ENCODE measurements at places on chromosomes 11 and 22.

DNA sequence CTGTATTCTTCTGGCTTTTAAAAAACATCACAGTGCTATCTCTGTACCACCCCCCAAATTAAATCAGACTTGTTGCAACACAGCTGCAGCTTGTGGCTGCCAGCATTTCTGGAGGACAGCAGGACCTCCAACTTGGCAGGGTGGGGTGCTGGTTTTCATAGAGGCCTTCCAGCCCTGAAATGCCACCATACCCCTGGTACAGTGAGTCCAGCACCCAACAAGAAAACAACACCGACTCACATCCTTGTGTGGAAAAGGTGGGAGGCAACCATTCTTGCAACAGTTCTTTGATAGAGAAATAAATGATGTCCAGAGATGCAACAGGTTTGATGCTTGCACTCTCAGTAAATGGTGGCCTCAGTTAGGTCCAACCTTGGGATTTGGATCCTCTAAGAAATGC lies 96.0 kb downstream of the ABTB2 start:
- no peak for DNase-seq

DNA sequence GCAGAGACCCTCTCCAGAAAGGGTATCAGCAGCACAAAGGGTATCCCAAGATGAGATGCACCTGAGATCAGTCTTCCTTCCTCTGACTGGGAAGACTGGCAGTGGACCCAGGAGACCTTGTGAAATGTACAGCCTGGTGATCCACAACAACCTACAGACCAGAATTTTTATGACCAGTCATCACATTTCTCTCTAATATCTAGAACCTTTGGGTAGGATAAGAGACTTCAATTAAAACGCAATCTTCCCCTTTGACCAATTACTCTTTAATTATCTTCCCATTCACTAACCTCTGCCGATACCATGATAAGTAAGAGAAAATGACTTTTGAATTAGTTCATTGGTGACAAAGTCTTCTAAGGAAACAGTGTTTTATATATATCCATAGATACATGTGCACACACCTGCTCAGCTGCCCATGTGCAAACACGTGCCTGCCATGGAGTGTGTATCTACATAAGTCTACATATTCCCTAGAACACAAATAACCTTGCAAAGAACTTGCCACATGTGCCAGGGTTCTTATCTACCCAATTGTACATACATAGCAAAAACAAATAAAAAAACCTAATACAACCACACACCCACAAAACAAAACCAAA lies 44.2 kb upstream of the SLC5A1 start:
- no peak for DNase-seq

- DNase-seq, result no peak
Observed at GRCh38 chr22:42742940-42743339, 22.3 kb upstream of the A4GALT start.

- DNase-seq, result no peak
Observed at GRCh38 chr11:33668951-33669596, 31.6 kb downstream of the C11orf91 start.

GRCh38 chr11:128532016-128532571 lies 55.3 kb downstream of the ETS1 start:
- DNase-seq, result no peak

GRCh38 chr22:40009951-40010671 lies 15.4 kb downstream of the FAM83F start:
- DNase-seq, result no peak

DNA sequence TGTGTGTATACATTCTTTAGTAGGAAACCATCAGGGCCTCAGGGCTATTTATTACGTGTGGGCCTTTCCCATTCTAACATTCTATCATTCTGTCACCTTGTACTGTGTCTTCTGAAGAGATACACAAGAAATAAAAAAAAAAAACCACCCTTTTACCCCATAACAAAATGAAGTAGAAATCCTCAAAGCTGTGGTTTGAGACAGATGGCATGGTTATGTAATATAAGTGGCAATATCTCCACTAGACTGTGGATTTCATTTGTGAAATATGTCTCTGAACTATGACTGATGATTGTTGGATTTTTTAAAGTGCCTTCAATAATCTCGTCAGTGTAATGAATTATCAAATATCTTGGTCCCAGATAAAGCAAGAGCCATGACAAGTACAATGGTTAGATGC lies 150.0 kb upstream of the BLID start:
- DNase-seq, result no peak

GRCh38 chr11:2700415-2701211 lies 819 bp upstream of the KCNQ1OT1 start:
- peak; percentile 20 for DNase-seq

GRCh38 chr22:43310311-43310710 lies 32.9 kb downstream of the SCUBE1 start:
- DNase-seq, result no peak

GRCh38 chr11:82883853-82884252 lies 16.4 kb downstream of the PRCP start:
- DNase-seq, result no peak

- DNase-seq, result no peak
Observed at GRCh38 chr11:72621008-72621610, 53.1 kb downstream of the PDE2A start.

DNA sequence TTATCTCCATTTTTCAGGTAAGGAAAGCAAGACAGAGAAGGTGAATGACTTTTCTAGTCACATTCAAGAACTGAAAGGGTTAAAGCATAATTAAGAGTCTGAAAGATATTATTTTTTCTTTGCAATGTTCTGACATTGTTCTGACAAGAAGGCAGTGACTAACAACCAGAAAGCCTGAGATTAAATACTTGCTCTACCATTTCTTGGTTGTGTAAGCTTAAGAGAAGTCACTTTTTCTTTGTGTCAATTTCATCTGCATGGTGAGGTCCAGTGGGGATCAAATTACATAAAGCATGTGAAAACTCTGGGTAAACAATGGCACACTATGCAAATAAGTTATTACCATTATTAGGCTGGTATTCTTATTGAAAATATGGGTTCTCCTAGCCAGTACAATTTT lies 73.7 kb downstream of the PHF21A start:
- peak; percentile 7 for DNase-seq

DNA sequence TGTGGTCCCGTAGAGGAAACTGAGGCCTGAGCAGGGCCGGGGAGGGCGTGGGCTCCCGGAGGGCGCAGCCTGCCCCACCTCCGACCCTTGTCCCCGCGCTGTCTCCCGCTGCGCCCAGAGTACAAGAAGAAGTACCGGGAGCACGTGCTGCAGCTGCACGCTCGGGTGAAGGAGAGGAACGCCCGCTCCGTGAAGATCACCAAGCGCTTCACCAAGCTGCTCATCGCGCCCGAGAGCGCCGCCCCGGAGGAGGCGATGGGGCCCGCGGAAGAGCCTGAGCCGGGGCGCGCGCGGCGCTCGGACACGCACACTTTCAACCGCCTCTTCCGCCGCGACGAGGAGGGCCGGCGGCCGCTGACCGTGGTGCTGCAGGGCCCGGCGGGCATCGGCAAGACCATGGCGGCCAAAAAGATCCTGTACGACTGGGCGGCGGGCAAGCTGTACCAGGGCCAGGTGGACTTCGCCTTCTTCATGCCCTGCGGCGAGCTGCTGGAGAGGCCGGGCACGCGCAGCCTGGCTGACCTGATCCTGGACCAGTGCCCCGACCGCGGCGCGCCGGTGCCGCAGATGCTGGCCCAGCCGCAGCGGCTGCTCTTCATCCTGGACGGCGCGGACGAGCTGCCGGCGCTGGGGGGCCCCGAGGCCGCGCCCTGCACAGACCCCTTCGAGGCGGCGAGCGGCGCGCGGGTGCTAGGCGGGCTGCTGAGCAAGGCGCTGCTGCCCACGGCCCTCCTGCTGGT lies 1.9 kb downstream of the NLRP6 start:
- no peak for DNase-seq

- DNase-seq, result peak; percentile 71
Observed at GRCh38 chr11:125514336-125515101, 18.5 kb upstream of the FEZ1 start.

GRCh38 chr11:44985721-44986120 lies 35.0 kb upstream of the TP53I11 start:
- DNase-seq, result no peak

- DNase-seq, result no peak
Observed at GRCh38 chr11:1237128-1237580, 14.3 kb downstream of the MUC5B start.

DNA sequence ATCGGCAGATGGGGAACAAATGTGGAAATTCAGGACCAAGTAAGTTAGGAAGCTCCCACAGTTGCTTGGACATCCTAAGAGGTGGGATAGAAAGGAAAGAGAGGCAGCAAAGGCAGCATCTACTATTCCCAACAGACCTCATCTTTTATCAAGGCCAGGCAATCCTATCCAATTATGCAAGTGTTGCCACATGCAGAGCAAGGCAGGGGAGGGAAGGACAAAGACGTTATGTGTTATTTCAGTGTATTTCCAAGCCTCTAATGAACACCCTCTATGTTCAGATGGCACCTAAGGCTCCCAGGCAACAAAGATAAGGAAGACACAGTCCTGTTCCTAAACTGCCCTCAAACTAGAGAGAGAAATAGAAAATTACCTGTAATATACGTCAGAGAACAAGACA lies 9.2 kb downstream of the TIGD3 start:
- no peak for DNase-seq

DNA sequence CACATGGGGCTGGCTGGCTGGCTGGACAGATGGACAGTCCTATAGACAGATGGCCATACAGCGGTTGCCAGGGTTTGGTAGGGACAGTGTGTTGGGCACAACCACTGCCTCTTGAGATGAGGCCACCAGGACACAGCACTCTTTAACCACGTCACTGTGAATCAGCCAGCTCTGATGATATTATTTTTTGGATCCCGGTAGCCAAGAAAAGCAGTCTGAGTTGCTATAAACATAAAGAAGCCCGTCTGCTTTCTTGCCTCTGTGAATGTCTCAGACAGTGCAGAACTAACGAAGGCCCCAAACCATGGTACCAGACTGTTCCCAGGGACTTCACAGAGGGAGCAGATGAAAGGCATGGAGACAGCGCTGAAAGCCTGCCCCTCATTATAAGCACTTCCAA lies 115.9 kb upstream of the CSNK2A3 start:
- DNase-seq, result no peak

DNA sequence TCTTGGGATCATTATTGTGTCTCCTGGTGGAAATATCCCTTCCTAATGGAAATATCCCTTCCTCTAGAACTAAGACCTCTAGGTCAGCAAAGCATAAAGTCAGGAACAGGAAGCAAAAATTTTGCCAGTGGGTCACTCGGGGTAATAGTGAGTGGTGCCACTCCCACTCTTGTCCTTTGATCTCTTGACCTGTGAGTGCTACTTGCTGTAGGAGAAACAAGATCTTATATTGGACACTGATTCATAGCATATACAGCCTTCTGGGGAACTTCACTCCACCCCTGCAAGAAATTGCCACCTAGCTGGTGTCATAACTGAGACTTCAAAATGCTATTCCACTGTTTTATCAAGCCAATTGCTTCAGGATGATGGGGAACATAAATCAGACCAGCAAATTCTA lies 44.7 kb upstream of the TMEM45B start:
- DNase-seq, result no peak

DNA sequence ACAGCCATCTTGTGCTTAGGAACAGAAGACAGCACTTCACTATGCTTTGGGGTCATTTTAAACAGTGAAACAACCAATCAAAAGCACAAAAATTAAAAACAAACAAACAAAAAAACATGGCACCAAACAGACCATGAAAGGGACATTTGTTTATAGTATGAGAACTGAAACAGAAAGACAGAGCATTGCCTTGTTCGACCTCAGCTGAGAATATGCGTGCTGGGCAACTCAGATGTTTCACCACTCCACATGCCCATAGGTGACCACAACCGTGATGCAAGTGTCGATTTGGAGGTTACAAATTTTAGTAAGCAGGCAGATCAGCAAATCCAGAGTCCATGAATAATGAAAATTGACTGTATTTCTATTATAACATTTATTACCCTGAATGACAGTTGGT lies 30.0 kb downstream of the NNMT start:
- DNase-seq, result no peak

DNA sequence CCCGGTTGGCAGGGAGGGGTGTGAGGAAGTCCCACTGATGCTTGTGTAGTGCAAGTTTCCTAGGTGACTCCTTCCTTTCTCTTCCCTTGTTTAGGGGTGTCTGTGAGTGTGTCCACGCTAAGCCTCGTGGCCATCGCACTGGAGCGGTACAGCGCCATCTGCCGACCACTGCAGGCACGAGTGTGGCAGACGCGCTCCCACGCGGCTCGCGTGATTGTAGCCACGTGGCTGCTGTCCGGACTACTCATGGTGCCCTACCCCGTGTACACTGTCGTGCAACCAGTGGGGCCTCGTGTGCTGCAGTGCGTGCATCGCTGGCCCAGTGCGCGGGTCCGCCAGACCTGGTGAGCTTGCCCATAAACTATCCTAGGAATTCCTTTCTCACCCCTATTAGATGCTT lies 10.4 kb downstream of the CCKBR start:
- no peak for DNase-seq

All from RWPE1 (cell line).